D721Med (cell line): ENCODE measurements at places on chromosomes 2 and 18.

- DNase-seq, result no peak
Measured at GRCh38 chr18:9552616-9553015, 61.7 kb downstream of the PPP4R1 start.

GRCh38 chr2:16162491-16163040, 222.2 kb downstream of the MYCN start:
- no peak for DNase-seq

DNA sequence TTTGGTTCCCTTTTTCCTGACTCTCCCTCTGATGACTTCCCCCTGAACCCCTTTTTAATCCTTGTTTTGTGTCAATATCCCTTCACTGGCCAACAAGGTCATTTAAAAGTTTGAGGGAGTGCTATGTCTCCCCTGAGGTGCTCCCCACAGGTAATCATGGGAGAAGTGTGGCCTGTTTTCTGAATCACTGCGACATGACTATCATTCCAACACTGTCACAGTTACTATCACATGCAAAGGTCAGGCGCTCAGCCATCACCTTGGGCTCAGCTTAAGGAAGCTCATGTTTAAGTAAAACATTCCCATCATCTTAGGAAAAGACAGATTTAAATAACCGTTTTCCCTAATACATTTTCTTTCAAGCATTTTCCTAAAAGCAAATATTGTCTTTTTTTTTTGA, 20.9 kb upstream of the ACAA2 start:
- no peak for DNase-seq

GRCh38 chr2:88880441-88880953, 189.0 kb downstream of the RPIA start:
- DNase-seq, result no peak

DNA sequence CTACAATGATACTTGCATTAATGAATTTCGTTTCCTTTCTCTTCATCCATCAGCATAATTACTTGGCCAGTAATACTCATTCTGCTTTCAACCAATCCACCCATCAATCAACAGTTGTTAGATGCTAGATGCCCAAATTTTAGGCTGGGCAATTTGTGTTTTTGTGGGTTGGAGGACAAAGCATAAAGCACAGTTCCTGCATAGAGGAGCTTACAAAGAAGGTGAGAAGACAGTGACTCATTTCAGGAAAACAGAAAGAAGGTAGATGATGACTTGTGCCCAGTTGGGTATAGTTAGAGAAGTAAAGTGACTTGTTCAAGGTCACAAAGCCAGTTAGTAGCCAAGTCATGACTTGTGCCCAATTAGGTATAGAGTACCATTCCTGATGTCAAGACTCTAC, 1186.8 kb upstream of the CELF4 start:
- DNase-seq, result no peak

- DNase-seq, result peak; percentile 86
Measured at GRCh38 chr2:11746376-11746806, at the start of gene LPIN1. LPIN1 (plus strand) TSS chr2:11746632; CDS start chr2:11765542, 18,910 bp downstream.

GRCh38 chr18:58788971-58789875, 75.5 kb upstream of the ZNF532 start:
- DNase-seq, result no peak

DNA sequence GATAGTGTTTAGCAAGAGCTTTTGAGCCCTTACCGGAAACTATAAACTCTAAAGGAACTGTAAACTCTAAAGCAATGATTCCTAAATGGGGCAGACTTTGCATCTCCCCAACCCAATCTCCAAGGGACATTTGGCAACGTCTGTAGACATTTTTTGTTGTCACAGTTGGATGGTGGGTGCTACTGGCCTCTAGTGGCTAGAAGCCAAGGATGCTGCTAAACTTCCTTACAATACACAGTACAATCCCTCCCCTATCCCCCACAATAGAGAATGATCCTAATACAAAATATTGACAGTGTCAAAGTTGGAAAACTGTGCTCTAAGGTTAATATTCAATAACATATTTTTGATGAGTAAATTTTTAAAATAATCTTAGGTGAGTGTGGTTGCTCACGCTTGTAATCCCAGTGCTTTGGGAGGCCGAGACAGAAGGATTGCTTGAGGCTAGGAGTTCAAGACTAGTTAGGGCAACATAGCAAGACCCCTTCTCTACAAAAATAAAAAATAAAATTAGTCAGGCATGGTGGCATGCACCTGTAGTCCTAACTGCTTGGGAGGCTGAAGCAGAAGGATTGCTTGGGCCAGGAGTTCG, 66.7 kb downstream of the PTPN4 start:
- no peak for DNase-seq

GRCh38 chr2:120287183-120288015, 34.7 kb downstream of the RALB start:
- no peak for DNase-seq

- DNase-seq, result no peak
Measured at GRCh38 chr2:144128130-144128746, 391.7 kb downstream of the ZEB2 start.

DNA sequence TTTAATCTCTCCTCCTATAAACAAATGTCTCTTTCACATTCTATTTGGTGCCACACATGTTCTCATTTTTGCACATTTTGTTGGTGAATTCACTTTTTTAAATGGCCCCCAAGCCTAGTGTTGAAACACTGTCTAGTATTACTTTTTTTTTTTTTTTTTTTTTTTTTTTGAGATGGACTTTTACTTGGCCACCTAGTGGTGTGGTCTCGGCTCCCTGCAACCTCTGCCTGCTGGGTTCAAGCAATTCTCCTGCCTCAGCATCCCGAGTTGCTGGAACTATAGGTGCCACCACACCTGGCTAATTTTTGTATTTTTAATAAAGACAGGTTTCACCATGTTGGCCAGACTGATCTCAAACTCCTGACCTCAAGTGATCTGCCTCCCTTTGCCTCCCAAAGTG, 273.8 kb upstream of the SLC14A2 start:
- DNase-seq, result no peak

DNA sequence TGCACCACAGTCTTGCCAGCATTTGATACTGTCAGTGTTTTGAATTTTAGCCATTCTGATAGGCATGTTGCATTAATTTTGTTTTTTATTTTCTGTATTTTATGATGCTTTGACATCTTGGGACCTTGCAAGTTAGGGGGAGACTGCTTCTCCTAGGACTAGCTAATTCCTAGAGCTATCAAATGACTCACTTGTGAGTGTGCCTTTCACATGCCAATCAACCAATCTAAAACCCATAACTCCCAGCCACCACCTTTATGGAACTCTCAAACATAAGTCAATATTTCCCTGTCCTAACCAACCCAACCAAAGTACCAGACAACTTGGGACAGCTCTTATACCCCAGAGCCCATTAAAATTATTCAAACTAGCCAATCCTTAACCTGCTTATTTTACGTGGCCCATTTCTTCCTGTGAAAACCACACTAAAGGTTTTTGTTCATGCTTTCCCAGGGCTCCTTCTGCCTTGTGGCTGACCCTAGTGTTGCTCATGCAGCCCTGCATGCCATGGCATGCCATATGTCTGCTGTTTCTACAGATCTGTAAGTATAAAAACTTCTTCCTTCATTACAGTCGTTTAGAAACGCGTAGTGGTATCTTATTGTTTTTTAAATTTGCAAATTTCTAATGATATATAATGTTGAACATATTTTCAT, 230.1 kb downstream of the GPD2 start:
- DNase-seq, result no peak

GRCh38 chr2:50225021-50225928, 806.7 kb downstream of the NRXN1 start:
- no peak for DNase-seq

DNA sequence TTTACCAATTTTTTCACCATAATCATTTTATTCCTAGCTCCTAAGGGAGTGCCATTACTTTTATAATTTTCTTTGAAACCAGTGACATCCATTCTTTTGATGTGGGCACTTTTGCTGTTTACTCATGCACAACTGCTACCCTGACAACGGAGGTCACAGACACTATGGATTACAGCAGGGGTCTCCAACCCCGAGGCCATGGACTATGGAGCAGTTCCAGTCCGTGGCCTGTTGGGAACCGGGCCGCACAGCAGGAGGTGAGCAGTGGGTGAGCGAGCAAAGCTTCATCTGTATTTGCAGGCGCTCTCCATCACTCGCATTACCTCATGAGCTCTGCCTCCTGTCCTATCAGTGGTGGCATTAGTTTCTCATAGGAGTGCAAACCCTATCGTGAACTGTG, 34.6 kb downstream of the PRPF40A start:
- DNase-seq, result no peak

- DNase-seq, result no peak
Measured at GRCh38 chr2:225994748-225995405, 595.4 kb downstream of the NYAP2 start.

DNA sequence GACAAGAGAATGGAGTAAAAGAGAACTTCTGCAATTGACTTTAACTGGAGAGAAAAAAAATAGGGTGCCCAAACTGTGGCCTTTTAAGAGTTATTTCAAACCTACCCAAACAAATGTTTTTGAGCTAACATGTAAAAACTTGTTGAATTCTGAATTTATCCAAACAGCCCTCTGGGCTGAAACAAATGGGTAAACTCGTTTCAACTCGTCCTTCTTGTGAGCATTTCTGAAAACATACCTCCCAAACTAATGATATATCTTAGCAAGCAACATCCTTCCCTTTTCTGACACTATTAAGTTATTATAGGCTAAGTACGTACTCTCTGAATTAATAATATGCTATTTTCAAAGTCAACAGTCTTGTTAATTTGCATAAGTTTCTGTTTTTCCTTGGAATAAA, 793.0 kb upstream of the ACVR2A start:
- DNase-seq, result no peak

DNA sequence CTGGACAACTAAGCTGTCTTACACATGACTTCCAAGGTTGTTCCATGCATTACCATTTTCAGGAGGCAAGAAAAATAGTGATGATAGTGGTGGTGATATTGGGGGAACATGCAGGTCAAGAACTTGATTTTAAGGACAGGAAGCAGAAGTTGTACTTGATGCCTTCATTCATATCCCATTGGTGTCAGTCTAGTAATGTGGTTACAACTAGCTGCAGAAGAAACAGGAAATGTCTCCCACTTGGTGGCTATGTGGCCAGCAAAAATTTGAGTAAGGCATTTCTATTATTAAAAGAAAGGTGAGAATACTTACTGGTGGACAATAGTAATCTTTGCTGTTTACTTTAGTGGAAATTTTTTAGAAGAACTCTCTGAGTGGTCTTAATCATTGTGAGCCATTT, 103.4 kb downstream of the ALMS1 start:
- DNase-seq, result no peak

DNA sequence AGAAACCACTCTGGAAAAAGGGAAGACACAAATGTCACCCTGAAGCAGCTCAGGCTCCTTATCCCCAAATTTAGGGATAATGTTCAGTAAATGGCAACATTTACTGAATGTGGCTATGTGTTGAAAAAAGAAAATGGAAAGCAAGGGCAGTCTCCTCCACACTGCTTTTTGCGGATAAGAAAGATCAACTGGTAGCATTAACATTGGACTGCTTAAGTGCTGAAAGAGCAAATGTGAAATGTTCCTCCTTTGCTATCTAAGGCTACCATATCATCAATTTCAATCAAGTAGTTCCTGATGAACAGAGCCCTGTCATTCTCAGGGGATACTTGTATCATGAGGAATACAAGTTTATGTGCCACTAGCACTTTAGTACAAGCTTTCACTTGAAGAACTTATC, 12.5 kb downstream of the FBXO11 start:
- no peak for DNase-seq
